ENCODE measurements at places on chromosomes 3 and 15.
A peak's percentile ranks its signal among the peaks of the same experiment; 100 is the strongest.

DNA sequence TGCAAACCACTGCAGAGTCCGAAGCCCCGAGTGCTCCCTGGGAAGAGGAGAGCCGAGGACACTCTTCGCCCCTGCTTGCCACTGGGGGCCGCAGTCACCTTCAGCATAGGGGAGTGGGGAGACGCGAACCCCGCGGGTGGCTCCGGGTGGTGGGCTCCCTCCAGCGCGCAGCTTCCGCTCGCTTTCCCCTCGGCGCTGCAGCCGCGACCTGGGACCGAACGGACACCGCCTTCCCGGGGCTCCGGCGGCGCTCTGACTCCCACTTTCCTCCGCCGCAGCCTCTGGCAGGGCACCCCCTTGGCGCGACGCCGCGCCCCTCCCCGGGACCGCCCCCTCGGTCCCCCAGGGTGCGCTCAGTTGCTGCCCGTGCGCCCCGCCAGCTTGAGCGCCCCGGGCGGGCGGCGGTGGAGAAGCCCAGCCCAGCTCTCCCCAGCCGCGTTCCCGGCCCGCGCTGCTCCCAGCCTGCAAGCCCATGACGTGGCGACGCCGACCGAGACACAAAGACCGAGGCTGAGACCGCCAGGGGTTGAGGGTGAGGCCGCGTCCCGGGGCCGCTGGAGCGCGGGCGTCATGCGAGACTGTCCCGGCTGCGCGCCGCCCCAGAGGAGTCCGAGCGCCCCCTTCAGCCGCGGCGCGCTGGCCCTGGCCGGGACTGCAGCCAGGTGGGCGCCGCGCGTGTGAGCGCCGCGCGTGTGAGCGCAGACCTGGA is at the start of gene MINAR1:
TSS of gene MINAR1 (plus strand) at position 701 of the 709 bp plus-strand sequence. CDS start 23,812 bp downstream, outside the sequence.
- DNase-seq = peak; percentile 31

DNA sequence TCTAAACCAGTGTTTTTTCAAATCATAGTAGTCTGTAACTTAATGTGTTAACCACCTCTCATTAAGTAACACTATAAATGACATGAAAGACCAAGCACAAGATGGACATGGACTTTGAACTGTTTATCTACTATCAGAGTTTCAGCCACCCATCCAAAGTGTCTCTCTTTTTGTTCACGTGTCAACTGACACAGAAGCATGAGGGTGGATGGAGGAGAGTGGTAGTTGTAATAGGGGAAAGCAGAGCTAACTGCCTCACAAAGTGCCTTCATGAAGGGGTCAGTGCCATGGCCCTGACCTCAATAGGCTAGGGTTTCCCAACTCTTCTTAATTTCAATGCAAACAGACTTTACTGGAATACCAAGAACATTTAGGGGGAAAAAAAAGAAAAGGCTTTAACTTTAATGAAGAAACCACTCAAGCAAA is 32.1 kb upstream of the TRPM7 start:
- DNase-seq = no peak

DNA sequence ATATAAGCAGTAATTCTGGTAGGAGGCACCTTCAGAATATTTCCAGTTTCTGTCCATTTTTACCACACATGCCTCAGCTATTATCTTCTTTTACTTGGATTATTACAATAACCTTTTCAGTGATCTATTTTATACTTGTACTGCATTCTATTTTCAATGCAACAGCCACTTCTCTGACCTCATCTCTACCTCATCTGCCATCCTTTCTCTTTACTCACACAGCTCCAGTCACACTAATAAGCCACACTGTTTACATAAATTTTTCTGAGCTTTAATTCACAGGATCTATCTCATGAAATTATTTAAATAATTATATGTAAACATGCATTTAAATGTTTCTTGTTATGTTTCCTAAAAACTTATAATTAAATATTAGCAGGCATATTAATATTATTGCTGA is 47.3 kb upstream of the BCHE start:
- no peak for DNase-seq

DNA sequence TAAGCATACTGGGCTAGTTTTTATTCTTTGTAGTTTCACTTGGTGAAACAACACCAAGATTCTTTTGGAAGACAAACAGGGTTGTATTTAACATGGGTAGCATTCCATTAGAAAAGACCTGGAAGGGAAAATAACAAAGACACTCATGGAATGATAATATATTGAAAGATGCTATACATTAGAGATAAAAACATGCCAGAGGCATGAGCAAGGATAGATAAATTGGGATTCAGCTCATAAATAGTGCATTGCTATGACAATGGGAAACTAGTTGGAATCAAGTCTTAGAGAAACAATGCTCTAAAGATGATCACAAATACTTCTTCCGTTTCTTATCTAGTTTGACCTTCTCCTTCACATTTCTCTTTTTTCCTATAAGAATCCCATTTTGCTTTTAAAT is 677.4 kb downstream of the ZNF385D start:
- DNase-seq = no peak

DNA sequence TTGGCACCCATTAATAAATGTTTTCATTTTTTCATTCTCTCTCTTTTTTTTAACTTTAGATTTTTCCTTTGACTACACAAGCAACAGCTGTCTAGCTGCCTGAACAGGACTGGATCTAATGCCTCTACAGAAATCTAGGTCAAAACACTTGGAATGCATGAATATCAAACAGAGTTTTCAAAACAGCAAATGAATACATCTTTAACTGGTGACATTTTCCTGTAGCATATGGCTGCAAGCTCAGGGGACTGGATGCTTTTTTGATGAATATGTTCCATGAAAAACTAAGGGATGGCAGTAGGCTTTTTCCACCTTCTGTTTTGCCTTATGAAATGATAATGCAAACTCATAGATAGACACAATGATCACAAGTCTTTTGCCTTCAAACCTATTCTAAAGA is 661.7 kb downstream of the MCTP2 start:
- no peak for DNase-seq

DNA sequence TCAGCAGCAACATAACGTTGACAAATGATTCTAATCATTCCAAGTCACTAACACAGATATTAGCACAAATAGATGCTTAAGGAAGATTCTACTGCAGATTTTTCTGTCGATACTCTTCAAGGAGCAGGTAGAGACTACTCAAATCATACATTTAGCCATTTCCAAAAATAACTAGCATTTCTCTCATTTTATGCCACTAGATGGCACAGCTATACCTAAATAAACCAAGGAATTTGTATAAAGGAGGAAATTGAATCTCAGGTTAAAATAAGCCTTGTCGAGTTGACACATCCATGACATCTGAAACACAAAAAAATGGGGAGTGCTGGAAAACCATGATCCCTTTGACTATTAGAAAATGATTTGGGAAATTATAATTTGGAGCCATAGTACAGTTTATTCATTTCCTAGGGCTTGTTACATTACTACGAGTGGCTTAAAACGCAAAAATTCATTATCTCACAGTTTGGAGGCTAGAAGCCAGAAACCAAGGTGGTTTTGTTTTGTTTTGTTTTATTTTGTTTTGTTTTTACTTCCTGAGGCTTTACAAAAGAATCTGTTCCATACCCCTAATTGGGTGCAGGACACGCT is 59.5 kb upstream of the STRIT1 start:
- DNase-seq = no peak

DNA sequence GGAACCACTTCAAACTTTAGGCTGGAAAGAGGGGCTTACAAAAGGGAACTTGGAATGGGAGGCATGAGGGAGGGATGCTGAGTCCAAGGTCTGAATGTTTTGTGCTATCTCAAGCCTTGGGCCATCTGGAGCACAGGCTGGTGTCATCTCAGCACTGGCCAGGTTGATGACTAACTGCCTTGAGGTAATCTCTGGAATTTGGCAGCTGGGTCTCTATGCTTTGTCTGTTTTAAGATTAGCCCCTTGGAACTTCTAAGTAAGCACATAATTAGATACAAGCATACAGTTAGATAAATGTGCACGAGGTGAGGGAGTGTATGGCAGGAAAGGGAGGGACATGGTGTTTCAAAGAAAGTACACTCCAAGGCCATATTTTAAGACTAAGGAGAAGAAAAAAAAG is 252.4 kb upstream of the CCDC54 start:
- DNase-seq = no peak

DNA sequence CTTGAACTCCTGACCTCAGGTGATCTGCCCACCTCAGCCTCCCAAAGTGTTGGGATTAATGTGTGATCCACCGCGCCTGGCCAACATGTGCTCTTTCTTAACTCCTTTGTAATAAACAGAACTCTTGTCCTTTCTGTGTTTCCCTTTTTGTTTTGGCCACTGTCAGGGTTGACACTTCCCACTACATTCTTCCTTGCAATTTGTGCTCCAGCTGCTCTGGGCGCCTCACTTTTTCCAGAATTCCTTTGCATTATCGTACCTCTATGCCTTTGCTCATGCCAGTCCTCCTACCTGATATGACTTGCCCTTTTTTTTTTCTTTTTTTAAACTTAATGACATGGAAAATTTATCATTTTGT is 38.8 kb upstream of the SMAD3 start:
- DNase-seq = no peak

DNA sequence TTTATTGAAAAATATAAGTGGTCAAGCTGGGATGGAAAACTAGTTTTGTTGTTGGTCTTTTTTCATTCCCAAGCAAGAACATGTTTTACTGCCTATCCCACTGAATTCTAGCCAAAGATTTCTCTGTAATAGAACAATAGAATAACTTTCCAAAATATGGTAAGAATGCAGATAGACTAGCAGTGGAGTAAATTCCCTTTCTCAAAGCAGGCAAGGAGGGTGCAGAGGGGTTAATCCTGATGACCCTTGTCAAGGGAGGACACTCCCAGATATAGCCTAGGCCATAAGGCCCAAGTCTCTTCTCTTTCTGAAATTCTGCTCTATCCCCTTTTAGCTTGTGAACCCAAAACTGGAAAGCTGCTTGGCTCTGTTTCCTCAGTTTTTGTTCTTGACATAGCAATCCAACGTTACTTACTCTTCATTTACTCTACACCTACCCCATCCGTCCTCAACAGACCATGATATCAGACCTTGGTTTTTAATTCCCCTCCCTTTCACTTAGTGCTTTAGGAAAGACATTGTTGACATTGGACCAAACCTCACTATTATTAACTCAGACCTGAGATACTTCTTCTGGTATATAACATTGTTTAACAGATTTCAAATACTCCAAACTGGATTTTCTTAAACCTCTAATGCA is 453.6 kb upstream of the THBS1 start:
- DNase-seq = no peak

- DNase-seq = no peak
Measured at GRCh38 chr3:184428561-184429175, 48.8 kb downstream of the CHRD start.

DNA sequence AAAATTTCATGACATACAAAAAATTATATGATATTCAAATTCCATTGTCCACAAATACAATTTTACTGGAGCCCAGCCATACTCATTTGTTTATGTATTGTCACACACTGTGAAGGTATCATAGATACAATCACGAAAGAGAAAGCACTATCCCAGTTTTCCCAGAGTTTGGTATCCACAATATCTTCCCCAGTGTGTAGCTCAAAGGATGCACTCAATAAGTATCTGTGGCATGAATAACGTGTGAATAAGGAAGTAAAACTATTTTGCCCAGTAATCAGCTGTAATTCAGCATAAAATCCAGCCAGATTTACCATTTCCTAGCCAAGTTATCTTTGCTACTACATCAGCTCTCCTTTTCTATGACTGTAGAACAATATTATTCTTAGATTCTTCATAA is 131.3 kb upstream of the KCNMB2 start:
- DNase-seq = no peak

DNA sequence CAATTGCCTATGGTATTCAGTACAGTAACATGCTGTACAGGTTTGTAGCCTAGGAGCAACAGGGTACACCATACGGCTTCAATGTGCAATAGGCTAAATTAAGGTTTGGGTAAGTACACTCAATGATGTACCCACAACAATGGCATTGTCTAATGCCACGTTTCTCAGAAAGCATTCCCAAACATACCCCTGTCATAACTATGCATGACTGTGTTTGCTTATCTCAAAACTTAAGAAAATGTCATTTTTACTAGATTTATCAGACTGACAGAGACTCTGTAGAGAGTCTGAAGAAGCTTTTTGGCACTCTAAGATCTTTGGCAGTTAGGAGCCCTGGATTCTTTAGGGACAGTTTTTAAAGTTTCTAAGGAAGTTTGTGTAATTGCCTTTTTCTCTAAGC is 59.9 kb downstream of the MECOM start:
- DNase-seq = no peak

DNA sequence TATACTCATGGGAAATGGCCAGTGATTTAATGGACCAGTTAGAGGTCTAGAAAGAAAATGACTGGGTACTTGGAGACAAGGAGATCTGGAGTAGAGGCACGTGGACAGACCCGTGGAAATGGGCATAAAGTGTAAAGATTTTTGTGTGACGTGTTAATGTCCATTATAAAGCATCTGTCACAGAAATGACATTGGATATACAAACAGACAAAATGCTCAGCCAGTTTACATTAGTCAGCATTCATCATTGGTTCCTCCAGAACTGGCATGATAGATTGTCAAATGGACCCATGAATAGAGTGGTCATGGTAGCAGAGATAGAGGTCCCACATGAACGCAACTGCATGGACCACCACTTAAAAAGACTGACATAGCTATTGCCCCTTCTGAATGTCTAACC is 144.1 kb upstream of the GALNT15 start:
- no peak for DNase-seq

- DNase-seq = no peak
Measured at GRCh38 chr3:38574411-38575278, 74.8 kb downstream of the SCN5A start.

DNA sequence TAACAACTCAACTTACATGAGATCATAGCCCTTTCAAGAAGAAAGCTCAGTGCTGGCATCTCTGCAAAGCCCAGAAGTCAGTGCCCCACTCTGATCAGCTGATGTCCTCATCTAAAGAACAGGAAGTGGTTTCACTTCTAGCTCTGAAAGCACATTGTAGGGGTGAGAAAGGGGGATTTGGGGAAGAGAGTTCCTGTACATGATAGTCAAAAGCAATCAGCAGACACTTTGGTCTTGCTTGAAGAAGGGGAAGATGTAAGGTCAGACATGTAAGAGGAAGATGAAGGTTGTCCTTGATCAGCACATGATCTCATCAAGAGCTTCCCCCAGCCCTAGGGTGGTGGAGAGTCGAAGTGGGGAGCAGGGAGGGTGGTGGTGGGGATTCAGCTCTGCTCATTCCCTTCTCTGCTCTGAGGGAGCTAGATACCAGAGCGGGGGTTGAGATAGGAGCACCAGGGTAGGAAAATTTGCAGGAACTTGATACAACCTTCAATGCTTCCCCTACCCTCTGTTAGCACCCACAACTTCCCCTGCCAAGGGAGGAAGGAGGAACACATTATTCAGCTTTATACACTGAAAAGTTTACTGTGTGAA is 76.4 kb upstream of the ETV5 start:
- peak; percentile 11 for DNase-seq

DNA sequence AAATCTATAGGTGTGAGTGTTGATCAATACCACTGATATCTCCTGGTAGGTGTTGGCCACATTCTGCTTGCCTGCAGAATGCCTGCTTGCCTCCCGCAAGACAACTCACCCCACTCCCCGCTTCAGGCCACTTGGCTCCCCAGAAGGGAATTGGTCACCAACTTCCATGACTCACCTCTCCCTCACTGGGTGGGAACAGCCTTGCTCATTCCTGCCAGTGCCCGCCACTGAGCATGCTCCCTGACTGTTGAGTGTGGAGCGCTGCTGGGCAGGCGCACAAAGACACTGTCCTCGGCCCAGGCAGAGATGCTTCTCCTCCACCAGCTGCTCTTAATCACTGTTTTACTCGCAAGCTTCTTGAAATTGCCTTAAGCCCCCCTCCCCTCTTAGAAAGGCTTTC is 57.3 kb upstream of the PPP2R3A start:
- no peak for DNase-seq
